ENCODE measurements at places on chromosomes 1 and 21. TPM values are rescaled to one million over a fixed set of nuclear protein-coding genes. Genes with fewer than 3 reads are reported as not detected.

SNX7 gene
- 36.7 TPM for total RNA-seq

UBE2U gene
- not detected for total RNA-seq

MARK1 gene
- total RNA-seq, result 58.8 TPM

VWA1 gene
- total RNA-seq, result 5.3 TPM

RGL1 gene
- 25.6 TPM for total RNA-seq

AUNIP gene
- 2.3 TPM for total RNA-seq

Measured in diencephalon (tissue), 1 donor.